Muscle of leg (tissue), 16 donors: ENCODE measurements at places on chromosomes 7 and 10. TPM values are rescaled to one million over a fixed set of nuclear protein-coding genes. Genes with fewer than 3 reads are reported as not detected.

RTKN2 gene
- total RNA-seq = 2.4 TPM

GRCh38 chr10:17616403-17617030 lies 657 bp downstream of the HACD1 start:
- DNase-seq = peak; percentile 65

PDZD7 gene
- total RNA-seq = 1.2 TPM

SUPV3L1 gene
- 25.0 TPM for total RNA-seq

GRCh38 chr7:158108646-158109293 lies 478.9 kb downstream of the PTPRN2 start:
- no peak for DNase-seq

DNA sequence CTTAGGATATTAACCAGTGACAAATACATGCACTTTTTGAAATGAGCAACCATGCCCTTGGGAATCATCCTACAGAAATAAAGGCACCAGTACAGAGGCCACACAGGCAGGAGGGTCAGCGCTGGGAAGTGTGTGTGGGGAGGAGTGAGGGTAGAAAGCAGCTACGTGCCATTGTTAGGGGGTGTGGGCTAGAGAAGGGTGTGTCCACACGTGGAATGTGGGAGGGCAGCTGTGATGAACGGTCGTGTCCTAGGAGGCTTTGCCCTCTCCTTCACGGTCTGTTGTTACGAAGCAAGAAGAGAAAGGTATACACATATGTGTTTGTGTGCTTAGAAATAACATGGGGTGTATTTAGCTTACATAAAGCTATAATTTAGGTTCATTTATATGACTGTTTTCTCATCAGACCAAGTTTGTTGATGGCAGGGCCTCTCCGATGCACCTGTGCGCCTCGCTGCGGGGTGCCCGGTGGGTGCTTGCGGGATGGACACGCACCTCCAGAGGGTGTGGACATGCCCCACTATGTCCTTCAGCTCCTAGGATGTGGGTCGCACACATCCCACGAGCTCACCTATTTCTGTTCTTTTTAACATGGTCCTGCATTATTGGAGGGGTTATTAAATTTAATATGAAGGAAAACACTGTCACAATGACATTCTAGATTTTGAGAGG lies 16.9 kb upstream of the GET4 start:
- DNase-seq = no peak
